ENCODE measurements at places on chromosomes 3 and 15.

- DNase-seq = no peak
These were observed 564.1 kb downstream of the GBE1 start for GRCh38 chr3:81197386-81197785.

DNA sequence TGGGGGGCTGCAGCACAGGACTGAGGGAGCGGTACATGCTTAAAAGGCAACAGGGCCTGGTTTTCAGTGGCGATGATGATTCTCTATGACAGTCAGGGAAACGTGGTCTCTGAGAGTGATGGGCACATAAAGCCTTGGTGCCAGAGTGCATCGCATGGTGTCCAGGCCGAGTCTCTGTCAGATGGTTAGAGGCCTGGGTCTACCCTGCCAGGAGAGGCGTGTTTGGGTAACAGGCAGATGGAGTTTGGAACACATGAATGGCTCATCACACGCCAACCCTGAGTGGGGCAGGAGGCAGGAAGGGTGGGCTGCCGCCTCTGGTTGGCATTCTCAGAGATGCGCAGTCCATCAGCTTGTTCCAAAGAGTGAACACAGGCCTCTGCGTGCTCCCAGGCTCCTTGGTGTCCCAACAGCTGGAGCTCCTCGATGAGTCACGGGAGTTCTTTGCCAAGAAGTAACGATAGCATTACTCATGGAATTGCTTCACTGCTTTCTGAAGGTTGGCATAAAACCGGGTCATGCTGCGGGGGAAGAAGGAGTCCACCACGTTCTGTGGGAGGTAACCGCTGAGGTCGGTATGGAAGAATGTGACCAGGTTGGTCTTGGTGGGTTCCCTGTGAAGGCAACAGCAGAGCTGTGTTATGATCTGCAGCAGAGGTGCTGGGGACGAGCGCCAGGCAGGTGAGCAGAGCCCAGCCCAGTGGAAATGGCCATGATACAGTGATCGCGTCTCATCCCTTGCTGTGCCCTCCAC lies 11.0 kb downstream of the STARD5 start:
- DNase-seq = no peak

GRCh38 chr3:78277801-78278200 lies 1237.9 kb downstream of the ROBO2 start:
- DNase-seq = no peak

DNA sequence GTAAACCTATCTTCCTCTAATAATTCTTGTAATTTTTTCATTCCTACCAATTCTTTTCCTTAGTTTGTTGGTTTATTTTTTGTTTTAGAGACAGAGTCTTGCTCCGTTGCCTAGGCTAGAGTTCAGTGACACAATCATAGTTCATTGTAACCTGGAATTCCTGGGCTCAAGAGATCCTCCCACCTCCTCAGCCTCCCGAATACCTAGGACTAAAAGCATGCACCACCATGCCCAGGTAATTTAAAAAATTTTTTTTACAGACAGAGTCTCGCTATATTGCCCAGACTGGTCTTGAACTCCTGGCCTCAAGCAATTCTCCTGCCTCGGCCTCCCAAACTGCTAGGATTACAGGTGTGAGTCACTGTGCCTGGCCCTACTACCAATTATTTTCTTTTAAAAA lies 220.2 kb downstream of the ERC2 start:
- no peak for DNase-seq

GRCh38 chr3:105364128-105364527 lies 2.6 kb upstream of the ALCAM start:
- no peak for DNase-seq

GRCh38 chr3:96700322-96701315 lies 113.8 kb upstream of the EPHA6 start:
- DNase-seq = no peak

DNA sequence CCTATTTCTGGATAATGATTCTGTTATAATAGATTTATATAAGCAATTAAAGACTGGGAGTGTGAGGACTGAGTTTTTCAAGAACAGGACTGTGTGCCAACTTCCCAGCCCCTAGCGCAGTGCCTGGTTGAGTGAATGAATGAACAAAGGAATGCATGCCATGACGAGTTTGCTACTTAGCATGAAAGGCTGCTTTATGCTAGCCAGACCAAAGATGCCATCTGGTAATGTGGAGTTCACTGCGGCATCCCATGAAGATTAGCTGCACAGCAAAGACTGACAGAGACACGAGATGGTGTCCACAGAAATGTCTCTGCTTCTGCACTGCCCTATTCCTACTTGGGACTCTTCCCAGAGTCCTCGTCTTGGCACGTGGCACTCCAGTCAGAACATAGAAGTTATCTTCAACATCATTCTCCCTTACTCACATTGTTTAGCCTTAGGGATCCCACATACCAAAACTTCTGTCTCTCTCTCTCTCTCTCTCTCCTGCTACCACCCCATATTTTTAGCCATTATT lies 283.9 kb upstream of the CTNNB1 start:
- DNase-seq = no peak

GRCh38 chr3:143167969-143168854 lies 48.6 kb downstream of the CHST2 start:
- no peak for DNase-seq

GRCh38 chr3:4351164-4351855 lies 48.1 kb downstream of the SETMAR start:
- peak; percentile 16 for DNase-seq

DNA sequence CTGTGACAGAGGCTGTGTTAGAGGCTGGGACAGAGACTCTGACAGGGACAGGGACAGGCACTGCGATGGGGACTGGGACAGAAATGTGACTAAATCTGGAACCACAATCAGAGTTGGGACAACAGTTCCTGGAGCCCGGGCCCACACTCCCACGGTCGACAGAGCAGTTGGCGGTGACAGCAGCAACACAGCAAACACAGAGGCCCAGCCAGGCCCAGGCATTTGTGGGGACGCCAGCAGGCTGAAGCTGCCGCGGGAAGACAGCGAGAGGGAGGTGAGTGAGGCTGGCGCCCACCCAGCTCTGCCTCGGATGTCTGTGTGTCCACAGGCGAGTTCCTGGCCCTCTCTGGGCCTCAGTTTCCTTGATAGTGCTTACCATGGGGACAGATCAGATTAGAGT lies 9.3 kb upstream of the HCN4 start:
- no peak for DNase-seq

DNA sequence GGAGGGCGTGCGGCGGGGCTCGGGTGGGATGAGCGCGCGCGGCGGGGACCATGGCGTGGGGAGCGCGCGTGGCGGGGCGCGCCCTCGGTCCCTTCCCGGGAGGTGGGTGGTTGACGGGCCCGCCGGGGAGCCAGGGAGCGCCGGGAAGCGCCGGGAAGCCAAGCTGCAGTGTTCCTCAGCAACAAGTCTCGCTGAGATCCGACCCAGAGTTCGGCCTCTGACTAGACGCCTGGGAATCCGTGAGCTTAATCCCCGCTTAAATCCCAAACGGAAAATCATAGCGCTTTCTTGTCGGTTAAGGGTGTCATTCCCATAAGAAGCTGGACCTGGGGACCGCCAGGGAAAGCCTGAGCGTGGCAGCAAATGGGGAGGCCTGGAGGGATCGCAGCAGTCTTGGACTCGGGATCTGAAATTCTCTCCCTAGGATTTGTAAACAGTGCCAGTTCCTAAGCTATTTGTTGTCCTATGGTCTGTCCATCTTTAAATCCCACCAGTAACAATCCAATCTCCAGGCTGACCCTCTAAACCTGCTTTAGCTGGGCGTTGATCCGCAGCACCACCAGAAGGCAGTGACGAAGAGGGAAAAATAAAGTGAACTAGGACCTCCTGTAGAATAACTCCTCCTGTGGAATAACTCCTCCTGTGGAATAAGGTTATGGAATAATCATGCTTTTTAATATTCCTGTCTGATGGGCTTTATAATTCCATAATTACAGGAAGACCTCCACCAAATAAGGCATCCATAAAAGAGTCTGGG lies 570 bp upstream of the NEDD4 start:
- DNase-seq = no peak

GRCh38 chr3:18337231-18337630 lies 87.9 kb downstream of the SATB1 start:
- DNase-seq = no peak

GRCh38 chr15:73357999-73358665 lies 10.6 kb downstream of the HCN4 start:
- no peak for DNase-seq

GRCh38 chr15:27382361-27383025 lies 411.5 kb downstream of the GABRG3 start:
- no peak for DNase-seq

- DNase-seq = no peak
These were observed 126.0 kb upstream of the UBE2E2 start for GRCh38 chr3:23077126-23077525.

DNA sequence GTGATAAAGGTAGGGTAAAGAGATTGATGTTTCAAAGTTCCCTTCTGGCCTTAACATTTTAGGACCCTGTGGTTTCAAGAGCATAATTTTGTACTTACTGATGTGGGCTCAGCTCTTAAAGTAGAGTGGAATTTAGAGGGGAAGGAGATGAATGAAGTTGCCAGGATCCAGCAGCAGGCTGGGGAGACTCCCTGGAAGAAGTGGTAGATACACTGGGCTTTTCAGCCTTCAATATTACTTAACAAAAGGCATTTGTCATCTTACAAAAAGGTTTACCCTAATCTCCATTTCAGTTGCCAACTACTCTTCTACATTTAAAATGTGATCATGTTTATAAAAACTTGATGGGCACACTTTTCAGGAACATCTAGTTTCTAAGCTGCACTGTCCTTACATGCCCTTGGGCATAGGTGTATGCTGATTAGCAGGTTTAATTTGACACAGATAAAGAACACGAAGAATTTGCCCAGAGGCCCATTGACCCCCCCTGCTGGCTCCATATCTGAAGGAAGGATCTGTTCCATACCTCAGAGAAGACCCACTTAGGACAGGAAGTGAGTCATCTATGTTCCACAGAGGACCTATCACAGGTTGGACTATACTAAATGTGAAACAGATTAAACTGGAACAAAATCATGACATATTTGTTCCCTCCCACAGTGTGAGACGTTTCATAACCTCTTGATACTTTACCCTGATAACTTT lies 93.0 kb upstream of the LPP start:
- peak; percentile 51 for DNase-seq

DNA sequence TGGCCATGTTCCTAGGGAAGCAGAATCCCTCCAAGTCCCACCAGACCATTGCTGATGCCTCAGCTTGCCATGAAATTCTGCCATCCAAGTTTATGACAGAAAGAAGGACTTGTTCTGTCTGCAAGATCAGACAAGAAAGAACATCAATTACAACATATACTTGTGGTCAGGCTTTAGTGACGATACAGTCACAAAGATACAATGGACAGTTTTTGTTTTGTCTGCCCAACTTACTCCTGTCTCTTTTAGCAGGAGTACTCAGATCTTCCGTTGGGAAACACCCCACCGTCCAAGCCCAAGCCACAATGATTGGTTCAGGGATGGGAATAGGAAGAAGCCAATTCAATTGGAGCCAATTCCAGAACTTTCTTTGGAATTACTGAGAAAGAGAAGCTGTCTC lies 15.7 kb downstream of the KLHL6 start:
- no peak for DNase-seq

- DNase-seq = no peak
These were observed 18.3 kb downstream of the TPRA1 start for GRCh38 chr3:127572186-127572585.

GRCh38 chr3:44414517-44415090 lies 62.9 kb downstream of the ZNF445 start:
- no peak for DNase-seq

DNA sequence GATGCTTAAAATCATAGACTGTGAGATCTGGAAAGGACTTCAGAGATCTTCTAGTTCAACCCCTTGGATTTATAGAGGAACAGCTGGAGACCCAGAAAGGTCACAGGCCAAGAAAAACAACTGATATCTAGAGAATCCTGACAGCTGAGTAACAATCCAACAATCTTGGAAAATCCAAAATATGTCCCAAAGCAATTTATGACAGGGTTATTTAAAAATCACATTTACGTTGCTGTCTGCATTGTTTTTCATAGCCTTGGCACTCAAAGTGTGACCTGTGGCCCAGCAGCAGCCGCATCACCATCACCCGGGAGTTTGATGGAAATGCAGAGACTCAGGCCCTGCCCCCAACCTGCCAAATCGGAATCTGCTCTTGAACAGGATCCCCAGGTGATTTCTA lies 78.8 kb downstream of the FBN1 start:
- DNase-seq = no peak

DNA sequence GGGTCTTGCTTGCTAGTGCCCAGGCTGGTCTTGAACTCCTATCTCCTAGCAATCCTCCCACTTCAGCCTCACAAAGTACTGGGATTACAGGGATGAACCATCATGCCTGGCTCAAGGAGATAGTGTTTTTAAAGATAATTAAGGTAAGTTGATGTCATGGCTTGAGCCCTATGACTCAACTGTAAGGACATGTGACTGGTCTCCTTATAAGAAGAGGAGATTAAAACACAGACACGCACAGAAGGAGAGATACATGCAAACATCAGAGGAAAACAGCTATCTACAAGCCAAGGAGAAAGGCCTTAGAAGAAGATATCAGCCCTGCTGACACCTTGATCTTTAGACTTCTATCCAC lies 220.4 kb upstream of the GADL1 start:
- DNase-seq = no peak

DNA sequence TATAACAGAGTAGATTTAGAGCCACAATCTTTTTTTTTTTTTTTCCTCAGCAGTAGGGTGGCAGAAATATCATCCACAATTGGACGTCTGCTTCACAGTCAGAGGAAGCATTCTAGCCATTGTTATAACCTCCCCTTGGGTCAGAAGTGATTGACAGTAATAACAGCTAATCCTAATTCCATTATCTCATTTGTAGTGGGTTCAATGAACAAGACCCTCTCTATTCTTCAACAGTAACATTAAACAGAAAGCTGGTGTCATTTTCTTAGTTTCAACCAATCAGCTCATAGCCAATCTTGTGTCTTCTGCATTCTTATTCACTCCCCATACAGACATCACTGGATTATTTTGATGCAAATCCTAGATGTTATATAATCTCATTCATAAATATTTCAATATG lies 44.6 kb downstream of the QTRT2 start:
- DNase-seq = no peak

DNA sequence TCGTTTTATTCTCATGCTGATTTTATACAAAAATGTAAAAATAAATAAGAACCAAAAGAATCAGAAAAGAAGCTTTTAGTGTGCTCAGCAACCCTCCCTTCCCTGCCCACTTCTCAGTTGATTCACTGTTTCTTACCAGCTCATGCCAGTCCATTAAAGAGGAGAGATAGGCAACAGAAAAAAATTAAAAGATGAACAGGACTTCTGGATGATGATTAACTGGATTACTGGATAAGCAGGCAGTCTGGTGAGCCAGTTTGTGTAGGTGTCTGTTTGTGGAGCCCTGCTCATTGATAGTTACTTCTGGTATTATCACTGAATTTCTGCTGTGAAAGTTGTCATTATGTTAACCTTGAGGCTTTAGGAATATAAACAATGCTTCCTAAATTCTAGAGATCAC lies 15.1 kb upstream of the GPR171 start:
- DNase-seq = no peak

GRCh38 chr3:105722943-105723556 lies 145.8 kb downstream of the CBLB start:
- no peak for DNase-seq

DNA sequence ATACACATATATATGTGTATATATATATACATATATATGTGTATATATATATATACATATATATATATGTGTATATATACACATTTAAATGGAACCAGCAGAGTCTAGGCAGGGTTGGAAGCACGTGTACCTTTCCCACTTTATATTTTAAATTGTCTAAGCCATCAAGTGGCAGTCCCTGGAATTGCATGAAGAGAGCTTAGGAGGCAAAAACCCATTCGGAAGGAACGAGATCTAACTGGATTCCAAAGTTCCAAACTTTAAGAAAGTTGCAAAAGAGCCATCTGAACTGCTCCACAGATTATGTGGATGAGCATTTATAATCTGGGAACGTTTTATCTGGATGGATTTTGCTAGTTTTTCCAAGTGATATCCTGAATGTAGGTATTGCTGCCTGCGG lies 186.5 kb downstream of the FOXP1 start:
- DNase-seq = no peak
